ENCODE measurements at places on chromosomes 1 and 21.

DNA sequence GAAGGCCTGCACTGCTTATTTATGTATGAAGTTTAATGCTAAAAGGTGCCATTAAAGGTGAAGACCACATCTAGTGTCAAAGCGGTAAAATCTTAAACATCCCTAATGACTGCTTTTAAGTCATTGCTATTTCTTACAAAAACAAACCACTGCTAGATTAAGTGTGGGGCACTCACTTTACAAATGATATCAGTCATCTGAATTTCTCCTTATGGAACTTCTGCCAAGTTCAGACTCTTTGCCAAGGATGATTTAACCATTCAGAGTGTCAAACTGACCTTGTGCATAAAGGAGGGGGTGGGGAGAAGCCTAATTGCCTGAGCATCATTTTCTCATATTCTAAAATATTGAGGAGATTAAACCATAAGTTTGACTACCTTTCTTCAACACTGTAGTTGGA lies 271.5 kb downstream of the TGFB2 start:
- DNase-seq = no peak

DNA sequence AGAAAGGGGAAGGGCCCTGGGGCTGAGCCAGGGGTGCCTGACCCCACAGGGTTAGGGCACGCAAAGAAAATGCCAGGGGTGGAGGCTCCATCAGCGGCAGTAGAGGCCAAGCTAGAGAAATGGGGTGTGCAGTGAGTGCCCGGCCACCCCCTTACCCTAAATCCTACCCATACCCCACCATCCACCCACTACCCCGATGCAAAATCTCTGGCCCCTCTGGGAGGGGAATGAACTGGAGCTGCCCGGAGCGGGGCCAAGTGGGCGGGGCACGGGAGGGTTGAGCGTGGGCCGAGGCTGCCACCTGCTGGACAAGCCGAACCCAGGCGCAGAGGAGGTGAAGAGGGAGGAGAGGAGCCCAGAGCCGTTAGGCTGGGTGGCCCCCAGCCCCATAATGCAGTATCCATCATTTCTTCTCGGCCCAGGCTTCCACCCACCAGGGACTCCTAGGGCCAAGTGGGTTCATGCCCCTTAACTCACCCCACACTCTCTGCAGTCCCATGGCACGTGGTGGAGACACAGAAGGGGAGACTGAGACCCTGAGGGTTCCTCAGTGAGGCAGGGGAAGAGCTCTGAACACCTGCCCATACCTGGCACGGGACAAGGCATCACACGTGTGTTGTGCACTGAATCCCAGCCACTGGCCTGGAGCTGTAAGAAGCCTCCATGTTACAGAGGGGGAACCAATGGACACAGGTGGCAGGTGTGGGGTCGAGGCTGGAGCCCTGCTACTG lies 1.4 kb upstream of the C1QC start:
- DNase-seq = peak; percentile 87

- peak; percentile 70 for DNase-seq
These were observed 492 bp downstream of the HLX start for GRCh38 chr1:220879509-220880361.

DNA sequence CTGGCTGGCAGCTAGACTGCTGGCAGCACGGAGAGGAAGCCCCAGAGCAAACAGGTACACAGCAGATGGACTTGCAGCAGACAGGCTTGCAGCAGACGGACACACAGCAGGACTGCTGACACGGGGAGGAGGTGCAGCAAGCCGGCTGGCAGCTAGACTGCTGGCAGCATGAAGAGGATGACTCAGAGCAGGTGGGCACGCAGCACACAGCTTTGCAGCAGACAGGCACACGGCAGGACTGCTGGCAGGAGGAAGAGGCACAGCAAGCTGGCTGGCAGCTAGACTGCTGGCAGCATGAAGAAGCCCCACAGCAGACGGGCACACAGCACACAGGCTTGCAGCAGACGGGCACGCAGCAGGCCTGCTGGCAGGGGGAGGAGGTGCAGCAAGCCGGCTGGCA lies 498 bp downstream of the KRTAP10-2 start:
- DNase-seq = no peak

DNA sequence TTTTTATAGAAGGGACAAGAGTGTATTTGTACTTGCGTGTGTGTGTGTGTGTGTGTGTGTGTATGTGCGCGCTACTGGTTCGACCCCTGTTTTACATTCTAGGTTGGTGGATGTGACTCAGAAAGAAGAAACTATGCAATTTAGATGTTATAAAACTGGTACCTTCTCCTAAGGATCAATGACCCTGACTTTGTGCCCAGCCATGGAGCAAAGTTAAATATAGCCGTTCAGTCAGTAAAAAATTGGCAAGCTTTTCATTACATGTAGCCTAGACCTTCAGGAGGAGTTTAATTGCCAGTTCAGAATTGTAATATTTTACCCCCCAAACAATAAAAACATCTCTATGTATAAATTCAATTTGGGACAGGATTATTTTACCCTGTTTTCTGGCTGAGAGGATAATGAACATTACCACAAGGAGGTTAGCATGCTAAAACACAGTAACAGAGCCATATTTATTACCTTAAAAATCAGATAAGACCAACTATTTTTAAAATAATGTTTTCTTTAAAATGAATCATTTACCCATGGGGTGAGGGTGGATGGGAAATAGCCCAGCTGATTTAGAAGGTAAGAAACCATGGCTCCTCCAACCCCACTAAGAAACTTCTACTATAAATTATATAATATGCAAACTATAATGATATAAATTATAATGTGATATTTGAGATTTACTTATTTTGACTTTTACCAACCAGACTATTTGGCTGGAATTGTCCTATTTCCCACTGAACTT lies 33.5 kb upstream of the MTR start:
- DNase-seq = no peak

GRCh38 chr21:39763272-39763970 lies 18.4 kb downstream of the IGSF5 start:
- DNase-seq = no peak

DNA sequence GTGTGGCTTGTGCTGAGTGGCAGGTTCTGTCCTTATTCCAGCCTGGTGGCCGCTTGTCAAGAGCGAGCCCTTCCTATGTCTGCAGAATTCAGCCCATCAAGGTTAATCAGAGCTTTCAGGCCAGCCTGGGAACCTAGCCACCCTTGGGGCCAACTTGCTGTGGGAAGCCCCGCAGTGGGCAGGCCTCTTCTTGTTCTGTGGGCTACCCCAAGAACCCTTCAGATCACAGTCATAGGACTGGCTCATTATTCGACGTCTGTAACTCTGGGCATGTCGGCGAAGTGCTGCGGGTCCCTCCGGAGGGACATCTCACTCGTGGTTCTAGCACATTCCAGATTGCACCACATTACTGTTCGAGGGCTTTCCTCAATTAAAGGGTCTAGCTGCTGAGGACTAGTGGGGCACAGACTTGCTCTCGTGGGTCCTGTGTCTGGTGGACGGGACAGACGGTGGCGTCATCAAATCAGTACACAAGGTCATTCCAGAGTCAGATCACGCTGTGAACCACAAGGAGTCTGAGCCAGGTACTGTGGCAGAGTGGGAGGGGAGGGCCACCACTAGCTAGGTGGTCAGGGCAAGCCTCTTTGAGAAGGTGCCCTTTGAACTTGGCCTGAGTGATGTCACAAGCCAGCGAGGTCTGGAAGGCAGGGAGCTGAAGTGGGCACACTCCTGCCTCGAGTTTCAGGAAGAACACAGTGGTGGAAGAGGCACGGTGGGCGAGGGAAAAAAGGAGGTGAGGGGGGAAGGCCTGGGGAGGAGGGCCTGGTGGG lies 20.3 kb upstream of the TNFRSF1B start:
- no peak for DNase-seq

DNA sequence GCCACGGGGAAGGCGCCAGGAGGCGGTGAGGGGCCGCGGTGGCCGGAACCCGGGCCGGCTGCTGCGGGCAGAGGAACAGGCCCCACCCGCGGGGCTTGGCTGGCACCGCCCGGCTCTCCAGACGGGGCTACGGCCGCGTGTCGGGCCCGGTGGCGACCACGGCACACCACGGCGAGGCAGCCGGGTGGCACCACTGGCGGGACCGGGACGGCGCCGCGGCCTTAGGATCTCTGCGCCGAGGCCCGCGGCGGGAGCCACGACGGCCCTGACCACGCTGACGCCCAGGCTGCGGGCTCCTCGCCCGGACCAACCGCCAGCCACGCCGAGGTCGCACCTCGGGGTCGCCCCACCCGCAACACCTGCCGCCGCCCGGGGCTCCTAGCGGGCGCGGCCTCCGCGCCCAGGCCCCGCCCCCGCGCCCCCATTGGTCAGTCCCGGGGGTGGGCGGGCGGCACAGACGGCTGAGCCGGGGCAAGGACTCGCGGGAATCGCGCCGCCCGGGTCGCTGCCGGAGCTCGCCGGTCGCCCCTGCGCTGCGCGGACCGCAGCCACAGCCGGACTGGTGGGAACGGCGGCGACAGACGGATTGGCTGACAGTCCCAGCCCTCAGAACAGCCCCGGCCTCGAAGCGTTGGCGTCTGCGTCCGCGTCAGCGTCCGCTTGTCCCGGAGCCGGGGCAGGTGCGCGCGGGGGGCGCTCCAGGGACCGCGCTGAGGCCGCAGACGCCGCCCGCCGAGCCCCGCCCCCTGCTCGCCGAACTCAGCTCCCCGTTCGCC lies at the start of gene BMP8A:
BMP8A (plus strand) TSS at position 491 of the 776 bp plus-strand sequence. CDS start 356 bp downstream, outside the sequence.
- peak; percentile 88 for DNase-seq
